Activated T-cell treated with anti-CD3 and anti-CD28 coated beads for 4 hours (primary cell): ENCODE measurements at places on chromosomes 12 and 14.

DNA sequence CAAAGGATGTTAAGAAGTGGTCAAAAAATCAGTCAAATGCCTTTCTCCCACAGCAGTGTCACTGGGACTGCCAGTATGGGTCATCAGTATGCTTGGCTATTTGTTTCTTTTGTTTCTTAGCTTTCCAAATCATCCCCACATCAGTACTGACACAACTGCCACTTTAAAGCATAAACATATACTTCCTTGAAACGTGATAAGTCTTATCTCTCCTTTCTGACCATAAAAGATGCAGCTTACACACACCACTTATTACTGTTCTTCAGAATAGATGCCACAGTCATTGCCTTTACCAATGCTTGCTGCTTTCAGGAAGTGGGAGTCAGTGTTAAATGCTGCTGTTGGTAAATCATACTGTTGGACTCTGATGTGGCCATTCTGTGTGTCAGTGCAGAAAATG is 18.6 kb upstream of the GARIN2 start:
- no peak for DNase-seq

DNA sequence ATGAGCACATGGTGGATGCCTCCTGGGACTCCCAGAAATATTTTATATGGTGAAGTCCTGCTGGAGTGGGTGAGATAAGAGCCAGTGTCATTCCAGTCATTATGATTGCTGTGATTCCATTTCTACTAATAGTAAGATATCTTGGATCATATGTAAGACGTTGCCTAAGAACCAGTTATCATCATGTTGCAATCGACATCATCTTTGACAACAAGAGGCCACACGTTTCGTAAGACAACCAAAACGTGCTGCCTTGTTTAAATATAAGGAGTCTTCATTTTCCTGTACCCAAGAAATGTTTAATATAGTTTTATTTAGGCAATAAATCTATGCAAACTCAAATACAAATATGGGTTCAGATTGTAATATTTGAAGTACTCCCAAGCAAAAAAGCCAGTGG is 58.4 kb downstream of the SPTSSA start:
- DNase-seq: no peak

GRCh38 chr14:33432407-33433023 is 493.8 kb downstream of the NPAS3 start:
- DNase-seq: no peak

GRCh38 chr14:94029671-94030203 is 3.6 kb downstream of the OTUB2 start:
- no peak for DNase-seq

- DNase-seq: no peak
Observed at GRCh38 chr14:92970271-92970670, 47.3 kb downstream of the CHGA start.

DNA sequence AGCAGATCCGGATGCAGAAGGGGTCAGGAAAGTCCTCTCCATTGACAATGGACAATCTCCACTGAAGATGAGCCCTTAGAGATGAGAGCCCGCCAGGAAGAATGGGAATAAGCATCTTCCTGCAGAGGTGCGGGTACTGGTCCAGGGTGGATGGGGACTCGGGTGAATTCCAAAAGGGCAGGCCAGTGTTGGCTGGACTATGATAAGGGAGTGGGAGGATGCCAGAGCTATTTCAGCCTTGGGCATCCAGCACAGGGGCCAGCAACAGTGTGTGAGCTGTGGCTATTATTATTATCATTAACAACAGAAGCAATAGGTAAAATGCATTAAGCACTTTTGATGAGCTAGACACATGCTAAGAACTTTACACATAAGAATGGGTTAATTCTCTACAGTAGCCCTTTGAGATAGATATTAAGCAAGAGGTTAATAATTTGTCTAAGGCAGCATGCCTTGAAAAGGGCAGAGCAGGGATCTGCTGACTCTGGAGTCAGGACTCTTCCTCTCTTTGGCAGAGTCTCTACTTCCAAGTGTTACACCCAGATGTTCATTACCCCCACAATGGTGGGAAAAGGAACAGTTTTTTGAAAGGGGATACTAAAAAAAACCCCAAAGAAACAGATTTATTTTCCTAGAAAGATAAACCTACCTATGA is 55.2 kb downstream of the PRICKLE1 start:
- DNase-seq: no peak

- DNase-seq: no peak
Observed at GRCh38 chr12:41558671-41559070, 370.6 kb downstream of the PDZRN4 start.

- no peak for DNase-seq
Observed at GRCh38 chr12:124227951-124228711, 66.8 kb upstream of the RFLNA start.

GRCh38 chr12:67927324-67927723 is 61.9 kb upstream of the IFNG-AS1 start:
- DNase-seq: no peak
